ENCODE measurements at places on chromosomes 11 and 22. TPM values are rescaled to one million over a fixed set of nuclear protein-coding genes. Genes with fewer than 3 reads are reported as not detected.

GPR83 gene
- total RNA-seq = 0.12 TPM

OR52I1 gene
- total RNA-seq = not detected

SESN3 gene
- 9.9 TPM for total RNA-seq

SLC37A2 gene
- total RNA-seq = 2.0 TPM

CNGA4 gene
- not detected for total RNA-seq

MRGPRE gene
- total RNA-seq = not detected

OR10G7 gene
- total RNA-seq = not detected

All from right atrium auricular region (tissue), 2 donors.